ENCODE measurements at places on chromosomes 2 and 18.

- DNase-seq, result no peak
Measured at GRCh38 chr2:120847700-120848321, 112.1 kb downstream of the GLI2 start.

- no peak for DNase-seq
Measured at GRCh38 chr18:61770279-61770678, 122.5 kb downstream of the RNF152 start.

- DNase-seq, result no peak
Measured at GRCh38 chr2:30505500-30506180, 58.6 kb downstream of the LCLAT1 start.

GRCh38 chr2:182496596-182496995, 69.8 kb upstream of the PDE1A start:
- DNase-seq, result no peak

GRCh38 chr2:158484892-158485556, 28.3 kb downstream of the PKP4 start:
- DNase-seq, result no peak

DNA sequence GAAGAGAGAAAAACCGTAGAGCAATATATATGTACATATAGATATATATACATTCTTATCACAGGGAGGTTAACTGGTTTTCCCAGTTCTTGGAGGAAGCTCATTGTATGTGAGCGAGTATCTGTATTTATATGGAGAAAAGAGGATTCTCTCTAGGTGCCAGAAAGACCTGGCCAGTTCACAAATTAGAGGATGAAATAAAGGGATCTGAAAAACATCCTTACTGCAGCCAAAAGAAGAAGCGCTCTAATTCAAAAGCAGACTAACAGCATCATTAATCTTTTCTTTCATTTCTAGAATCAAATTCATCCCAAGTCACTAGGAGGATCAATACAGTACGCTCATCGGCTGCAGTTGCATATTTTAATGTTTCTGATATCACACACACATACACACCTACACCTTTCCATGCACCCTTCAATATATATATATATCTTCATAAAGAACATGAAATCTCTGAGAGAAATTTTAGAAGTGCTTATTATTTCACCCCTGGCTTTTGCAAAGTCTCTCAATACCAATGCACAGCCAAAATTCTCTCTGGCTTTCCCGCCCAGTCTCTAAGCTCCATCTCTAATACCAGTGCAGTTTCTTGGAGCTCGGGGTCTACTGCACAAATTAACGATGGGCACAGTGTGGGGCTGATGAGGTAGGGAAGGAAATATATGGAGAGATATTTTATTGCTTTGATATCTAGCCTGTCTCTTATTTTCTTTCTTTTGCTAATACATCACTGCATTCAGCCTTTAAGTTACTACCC, 731 bp downstream of the NRXN1 start:
- no peak for DNase-seq

GRCh38 chr18:44731530-44732237, 51.0 kb downstream of the SETBP1 start:
- no peak for DNase-seq

- no peak for DNase-seq
Measured at GRCh38 chr18:79625924-79626561, 53.6 kb upstream of the CTDP1 start.

DNA sequence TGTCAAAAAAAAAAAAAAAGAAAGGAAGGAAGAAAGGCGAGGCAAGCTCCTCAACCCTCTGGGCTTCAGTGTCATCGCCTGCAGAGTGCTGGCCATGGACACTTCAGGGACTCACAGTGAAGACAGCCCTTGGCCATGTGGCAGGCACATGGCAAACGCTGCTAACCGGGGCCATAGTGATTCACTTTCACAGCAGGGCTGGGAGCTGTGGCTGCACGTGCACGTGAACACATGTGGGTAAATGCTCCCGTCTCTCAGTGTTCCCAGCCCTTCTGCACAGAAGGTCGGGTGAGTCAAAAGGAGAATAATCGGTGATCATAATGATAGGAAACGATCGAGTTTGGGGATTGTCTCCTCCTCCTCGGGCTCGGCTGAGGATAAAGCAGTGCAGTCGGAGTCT, 46.1 kb upstream of the UBE2F start:
- DNase-seq, result no peak

GRCh38 chr2:20062615-20063545, 11.5 kb upstream of the LAPTM4A start:
- DNase-seq, result peak; percentile 80

- no peak for DNase-seq
Measured at GRCh38 chr18:40921845-40922629, 1033.0 kb upstream of the PIK3C3 start.

DNA sequence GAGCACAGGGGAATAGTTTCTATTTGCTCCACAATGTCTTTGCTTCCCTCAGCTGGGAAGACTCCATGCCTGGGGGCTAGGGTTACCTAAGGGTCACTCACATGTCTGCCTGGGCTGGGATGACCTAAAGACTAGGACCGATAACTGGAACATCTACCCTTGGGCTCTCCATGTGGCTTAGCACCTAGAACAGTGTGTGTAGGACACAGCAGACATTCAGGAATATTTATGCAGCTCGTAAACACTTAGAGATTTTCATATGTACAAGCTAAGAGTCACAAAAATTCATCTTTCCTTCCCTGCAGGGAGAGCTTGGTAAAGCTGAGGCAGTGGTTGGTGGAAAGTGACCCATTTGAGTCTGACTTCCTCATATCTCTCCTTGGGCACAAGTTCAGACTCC, 55.8 kb downstream of the FBLN7 start:
- DNase-seq, result no peak

DNA sequence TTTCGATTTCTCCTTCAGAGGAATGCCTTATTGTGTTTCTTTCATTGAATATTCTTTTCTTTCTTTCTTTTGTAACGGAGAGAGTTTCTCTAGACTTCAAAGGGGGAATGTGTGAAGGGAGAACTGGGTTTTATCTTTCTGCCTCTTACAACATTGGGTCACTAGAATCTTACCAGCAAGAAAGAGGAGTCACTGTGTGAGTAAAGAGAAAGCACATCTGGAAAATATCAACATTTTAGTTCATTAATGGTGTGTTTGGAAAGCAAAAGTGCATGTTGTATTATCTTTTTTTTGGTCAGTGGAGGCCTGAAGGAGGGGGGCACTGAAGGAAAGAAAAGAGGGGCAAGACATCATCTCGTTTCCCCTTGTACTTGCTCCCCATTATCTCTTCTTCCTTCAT, 86.6 kb upstream of the THOC1 start:
- DNase-seq, result no peak

- no peak for DNase-seq
Measured at GRCh38 chr2:207816546-207816945, 46.8 kb upstream of the FZD5 start.

All from AG09309 (cell line).